ENCODE measurements at places on chromosomes 4 and X.

DNA sequence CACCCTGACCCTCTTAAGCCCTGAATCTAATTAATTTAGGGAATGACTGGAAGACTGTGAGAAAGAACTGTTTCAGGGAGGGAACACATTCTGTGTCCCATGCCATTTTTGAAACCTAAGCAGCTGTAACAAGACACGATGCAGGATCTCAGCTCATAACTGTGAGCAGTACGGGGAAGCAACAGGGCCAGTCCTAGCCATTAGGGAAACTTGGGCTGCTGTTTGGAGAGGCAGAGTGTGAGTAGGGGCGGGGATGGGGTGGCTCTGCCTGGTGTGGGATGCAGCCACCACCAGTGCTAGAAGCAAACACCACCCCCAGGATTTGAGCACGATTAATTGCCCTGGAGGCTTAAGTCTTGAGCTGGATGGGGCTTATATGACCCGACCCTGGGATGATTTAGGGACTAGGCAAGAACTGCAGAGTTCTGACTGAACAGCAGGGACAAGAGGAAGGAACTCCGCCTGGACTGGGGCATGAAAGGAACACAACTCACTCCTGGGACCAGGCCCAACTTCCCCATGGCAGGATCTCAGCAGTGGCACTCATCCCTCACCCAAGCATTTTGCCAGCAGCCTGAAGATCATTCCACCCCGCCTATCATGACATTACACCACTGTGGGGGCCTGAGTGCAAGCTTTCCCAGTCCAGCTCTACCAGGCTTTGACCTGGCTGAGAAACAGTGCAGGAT, 43.1 kb downstream of the ATRX start:
- DNase-seq = no peak

DNA sequence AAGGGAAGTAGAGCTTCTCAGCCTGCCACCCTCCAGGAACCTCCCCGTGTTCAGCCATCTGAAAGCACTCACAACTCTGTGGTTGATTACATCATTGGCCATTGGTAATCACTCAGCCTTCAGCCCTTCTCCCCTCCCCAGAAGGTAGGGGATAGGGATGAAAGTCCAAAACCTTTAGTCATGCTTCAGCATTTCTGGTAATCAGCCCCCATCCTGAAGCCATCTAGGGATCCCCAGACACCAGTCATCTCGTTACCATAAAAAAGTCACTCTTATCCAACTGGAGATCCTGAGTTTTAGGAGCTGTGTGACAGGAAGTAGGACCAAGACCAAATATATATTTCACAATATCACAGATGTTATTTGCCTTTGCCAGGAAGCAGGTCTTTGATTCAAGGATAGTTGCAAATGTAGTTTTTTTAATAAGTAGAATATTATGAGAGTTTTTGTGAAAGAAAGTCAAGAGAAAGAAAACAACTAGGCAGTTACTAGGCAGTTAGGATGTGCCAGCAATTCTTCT, 364.6 kb upstream of the NOCT start:
- no peak for DNase-seq

DNA sequence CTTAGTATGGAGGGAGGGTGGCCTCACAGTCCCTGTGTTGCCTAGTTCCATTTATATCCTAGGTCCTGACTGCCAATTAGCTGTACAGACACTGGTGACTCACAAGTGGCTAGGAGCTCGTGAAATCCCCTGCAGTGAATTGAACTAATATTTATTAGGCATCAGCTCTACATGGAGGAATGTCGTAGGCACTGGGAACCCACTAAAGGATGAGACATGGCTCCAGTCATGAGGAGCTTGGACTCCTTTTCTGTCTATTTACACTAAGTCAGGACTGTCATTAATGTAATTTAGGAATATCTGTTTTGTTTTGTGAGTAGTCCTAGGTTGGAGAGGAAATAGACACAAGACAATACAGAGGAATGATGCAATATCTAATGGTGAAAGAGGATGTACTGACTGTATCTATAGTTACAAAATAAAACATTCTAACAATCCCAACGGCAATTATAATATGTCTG, 67.7 kb downstream of the MID1IP1 start:
- no peak for DNase-seq

- DNase-seq = no peak
These were observed 17.3 kb upstream of the FMR1 start for GRCh38 chrX:147894366-147894963.

- no peak for DNase-seq
These were observed 80.6 kb downstream of the PBDC1 start for GRCh38 chrX:76253432-76253831.

GRCh38 chr4:139858436-139859205, 193.0 kb downstream of the MGST2 start:
- no peak for DNase-seq

GRCh38 chr4:124018383-124019317, 622.1 kb downstream of the SPRY1 start:
- no peak for DNase-seq

DNA sequence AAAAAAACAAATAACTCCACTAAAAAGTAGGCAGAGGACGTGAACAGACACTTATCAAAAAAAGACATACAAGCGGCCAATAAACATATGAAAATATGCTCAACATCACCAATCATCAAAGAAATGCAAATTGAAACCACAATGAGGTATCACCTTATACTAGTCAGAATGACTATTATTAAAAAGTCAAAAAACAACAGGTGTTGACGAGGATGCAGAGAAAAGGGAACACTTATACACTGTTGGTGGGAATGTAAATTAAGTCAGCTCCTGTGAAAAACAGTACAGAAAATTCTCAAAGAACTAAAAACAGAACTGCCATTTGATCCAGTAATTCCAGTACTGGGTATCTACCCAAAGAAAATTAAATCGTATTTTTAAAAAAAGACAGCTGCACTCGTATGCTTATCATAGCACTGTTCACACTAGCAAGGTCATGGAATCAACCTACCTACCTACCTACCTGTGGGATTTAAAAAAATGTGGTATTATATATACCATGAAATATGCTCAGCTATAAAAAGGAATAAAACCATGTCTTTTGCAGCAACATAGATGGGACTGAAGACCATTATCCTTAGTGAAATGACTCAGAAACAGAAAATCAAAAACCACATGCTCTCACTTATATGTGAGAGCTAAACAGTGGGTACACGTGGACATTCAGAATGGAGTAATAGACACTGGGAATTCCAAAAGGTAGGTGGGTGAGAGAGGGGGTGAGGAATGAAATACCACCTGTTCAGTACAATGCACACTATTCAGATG, 24.8 kb upstream of the PTPN13 start:
- DNase-seq = no peak

DNA sequence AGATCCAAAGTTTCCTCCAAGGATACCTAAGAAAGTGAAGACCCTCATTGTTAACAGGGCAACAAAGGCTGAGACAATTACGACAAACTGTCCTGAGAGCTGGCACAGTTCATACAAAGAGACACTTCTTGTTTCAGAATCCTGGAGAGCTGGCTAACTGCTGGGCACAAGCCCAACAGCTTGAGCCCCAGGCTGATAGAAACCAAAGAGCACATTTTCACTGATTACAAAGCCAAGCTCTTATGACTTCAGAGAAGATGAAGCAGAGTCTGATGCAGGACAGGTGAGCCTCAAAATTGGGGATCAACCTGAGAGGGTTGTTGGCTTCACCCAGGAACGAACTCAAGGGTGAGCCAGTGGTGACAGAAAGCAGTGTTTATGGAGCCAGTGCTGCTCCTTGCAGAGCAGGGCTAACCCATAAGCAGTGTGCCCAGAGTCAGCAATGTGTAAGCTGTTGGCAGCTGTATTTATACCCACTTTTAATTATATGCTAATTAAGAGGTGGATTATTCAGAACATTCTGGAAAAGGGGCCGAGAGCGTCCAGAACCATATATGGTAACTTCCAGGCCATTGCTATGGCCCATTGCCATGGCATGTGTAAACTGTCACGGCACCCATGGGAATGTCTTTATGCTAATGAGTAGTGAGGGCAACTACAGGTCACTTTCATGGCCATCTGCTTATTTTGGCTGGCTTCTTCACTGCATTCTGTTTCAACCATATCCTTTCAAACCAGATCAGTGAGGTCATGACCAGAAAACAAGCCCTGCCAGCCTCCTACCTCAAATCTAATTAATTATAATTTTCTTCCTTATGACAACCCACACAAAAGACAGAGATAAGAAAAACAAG, 183.7 kb downstream of the EVC2 start:
- DNase-seq = no peak

- DNase-seq = no peak
These were observed 71.8 kb downstream of the TMA16 start for GRCh38 chr4:163566257-163566796.

All from CD8-positive, alpha-beta memory T cell (primary cell).